ENCODE measurements at places on chromosomes 16 and 17.

- no peak for DNase-seq
Observed at GRCh38 chr17:72515291-72516065, 394.7 kb downstream of the SOX9 start.

GRCh38 chr17:55264645-55265298, at the start of gene HLF:
TSS of gene HLF (plus strand) at chr17:55264960. CDS start at chr17:55265485, 525 bp downstream.
- DNase-seq, result peak; percentile 58

DNA sequence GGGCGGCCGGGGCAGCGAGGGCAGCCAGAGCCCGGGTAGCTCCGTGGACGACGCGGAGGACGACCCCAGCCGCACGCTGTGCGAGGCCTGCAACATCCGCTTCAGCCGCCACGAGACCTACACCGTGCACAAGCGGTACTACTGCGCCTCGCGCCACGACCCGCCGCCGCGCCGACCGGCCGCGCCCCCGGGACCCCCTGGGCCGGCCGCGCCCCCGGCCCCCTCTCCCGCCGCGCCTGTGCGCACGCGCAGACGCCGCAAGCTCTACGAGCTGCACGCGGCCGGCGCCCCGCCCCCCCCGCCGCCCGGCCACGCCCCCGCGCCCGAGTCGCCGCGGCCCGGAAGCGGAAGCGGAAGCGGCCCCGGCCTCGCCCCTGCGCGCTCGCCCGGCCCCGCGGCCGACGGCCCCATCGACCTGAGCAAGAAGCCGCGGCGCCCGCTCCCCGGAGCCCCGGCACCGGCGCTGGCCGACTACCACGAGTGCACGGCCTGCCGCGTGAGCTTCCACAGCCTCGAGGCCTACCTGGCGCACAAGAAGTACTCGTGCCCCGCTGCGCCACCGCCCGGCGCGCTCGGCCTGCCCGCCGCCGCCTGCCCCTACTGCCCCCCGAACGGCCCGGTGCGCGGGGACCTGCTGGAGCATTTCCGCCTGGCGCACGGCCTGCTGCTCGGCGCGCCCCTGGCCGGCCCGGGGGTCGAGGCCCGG, 36.1 kb upstream of the ZC3H18 start:
- peak; percentile 72 for DNase-seq

DNA sequence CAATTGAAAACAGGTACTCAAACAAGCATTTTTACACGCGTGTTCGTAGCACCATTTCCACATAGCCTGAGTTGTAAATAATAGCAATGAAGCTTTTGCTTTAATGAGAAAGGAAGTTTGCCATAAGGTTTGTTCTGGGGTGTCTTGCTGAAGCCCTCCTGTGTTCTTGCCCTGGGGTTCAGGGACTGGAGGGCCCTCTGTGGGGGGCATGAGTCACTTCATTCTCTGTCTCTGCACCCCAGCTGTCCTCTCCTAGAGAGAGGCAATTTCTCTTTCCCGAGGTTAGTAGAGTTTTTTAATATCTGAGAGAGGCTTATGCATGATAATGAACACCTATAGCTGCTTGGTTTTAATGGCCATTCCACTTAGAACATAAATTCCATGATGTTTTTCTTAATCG, 9.6 kb downstream of the AFMID start:
- DNase-seq, result no peak

DNA sequence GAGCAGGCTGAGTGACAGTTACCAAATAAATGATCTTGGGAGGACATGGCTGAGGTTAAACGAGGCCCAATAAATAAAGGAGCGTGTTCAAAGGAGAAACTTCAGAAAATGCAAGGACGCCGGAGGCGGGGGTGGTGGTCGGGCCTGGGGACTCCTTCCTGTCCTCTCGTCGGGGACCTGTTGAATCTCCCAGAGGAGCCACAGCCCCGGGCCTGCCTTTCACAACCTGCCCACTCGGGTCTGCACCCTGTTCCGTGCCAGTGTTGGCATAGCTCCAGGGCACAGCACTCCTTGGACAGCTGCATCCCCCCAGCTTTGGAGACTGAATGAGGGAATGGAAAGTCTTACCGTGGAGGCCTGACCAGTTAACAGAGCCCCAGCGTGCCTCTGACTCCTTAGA, 8.1 kb upstream of the TBX4 start:
- no peak for DNase-seq

All from activated CD4-positive, alpha-beta T cell treated with anti-CD3 and anti-CD28 coated beads for 1 hour (primary cell).